ENCODE measurements at places on chromosomes 2 and 18. TPM values are rescaled to one million over a fixed set of nuclear protein-coding genes. Genes with fewer than 3 reads are reported as not detected.

The ZNF236 gene
- total RNA-seq, result 7.6 TPM

The HOXD13 gene
- not detected for total RNA-seq

The CIB4 gene
- not detected for total RNA-seq

The ATOH8 gene
- 31.4 TPM for total RNA-seq

The EPAS1 gene
- total RNA-seq, result 172 TPM

The CHRND gene
- 0.26 TPM for total RNA-seq

The MYO7B gene
- not detected for total RNA-seq

The HOXD1 gene
- total RNA-seq, result not detected

The NT5C1B gene
- not detected for total RNA-seq

The IKZF2 gene
- 11.3 TPM for total RNA-seq

The DDX18 gene
- total RNA-seq, result 23.3 TPM

The ELAC1 gene
- 8.8 TPM for total RNA-seq

The FN1 gene
- total RNA-seq, result 18,337 TPM

The IL36A gene
- not detected for total RNA-seq

The HAAO gene
- total RNA-seq, result 0.70 TPM

The EPC2 gene
- total RNA-seq, result 13.9 TPM

The ASTL gene
- total RNA-seq, result not detected

Measured in pericardium fibroblast (primary cell).